ENCODE measurements at places on chromosomes 7 and 10.

- no peak for DNase-seq
Observed at GRCh38 chr7:156947120-156947843, 2.2 kb upstream of the NOM1 start.

GRCh38 chr7:34096777-34097176 lies 191.4 kb downstream of the BMPER start:
- no peak for DNase-seq

- DNase-seq, result no peak
Observed at GRCh38 chr10:28915989-28916588, 238.8 kb downstream of the BAMBI start.

DNA sequence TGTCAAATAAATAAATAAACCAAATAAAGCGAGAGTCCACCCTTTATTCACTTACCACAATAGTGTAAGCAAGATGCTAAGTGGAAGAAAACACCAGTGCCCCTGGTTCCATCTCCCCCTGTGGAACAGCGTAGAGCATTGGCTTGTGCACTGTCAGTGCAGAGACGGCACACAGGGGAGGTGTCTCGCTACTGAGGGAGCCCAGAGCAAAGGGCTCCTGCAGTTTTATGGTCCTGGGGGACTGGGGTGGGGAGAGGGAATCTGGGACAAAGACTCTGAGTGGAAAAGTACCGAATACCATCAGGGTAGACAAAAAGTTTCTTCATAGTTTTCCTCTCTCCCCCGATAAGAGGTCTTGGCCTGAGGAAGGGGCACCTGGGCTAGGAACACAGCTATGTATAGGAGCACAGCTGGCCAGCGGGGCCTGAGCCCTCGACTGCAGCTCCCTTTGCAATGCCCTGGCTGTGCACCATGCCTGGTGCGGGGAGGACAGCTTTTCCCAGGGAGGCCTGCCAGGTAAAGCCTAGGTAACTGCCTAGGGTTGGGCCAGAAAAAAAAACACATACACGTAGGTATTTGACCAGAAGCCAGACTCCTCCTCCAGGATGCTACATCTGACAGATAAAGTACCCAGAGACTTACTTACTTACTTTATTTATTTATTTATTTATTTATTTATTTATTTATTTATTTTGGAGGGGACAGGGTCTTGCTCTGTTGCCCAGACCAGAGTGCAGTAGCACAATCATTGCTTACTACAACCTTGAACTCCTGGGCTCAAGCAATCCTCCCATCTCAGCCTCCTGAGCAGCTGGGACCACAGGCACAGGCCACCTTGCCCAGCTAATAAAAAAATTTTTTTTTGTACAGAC lies 88.8 kb upstream of the KIF5B start:
- no peak for DNase-seq

- no peak for DNase-seq
Observed at GRCh38 chr7:95317546-95317945, 6.8 kb downstream of the PON1 start.

GRCh38 chr7:124351950-124352349 lies 319.1 kb upstream of the TMEM229A start:
- DNase-seq, result no peak

GRCh38 chr7:118218413-118219156 lies 5.9 kb upstream of the ANKRD7 start:
- DNase-seq, result no peak

GRCh38 chr10:43128958-43129706 lies 9.1 kb upstream of the CSGALNACT2 start:
- DNase-seq, result peak; percentile 65

DNA sequence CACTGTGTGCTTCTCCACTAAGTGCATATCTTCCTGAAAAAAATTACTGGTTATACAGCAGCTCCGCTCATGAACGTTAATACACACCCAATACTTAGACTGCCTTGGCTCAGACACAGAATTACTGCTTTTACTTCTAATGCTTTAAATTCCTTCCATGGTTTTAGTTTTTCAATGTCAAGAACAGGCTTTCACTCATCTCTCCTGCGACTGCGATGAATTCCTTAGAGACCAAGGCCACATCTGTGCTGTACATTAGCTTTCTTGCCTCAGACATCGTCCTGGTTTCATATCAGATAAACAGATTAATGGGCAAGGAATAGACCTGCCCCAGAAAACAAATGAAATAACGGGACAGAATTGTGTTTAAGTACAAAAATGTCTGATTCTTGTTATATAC lies 120.2 kb downstream of the CYP26A1 start:
- no peak for DNase-seq

GRCh38 chr10:21724020-21724589 lies 190.1 kb downstream of the MLLT10 start:
- no peak for DNase-seq

- no peak for DNase-seq
Observed at GRCh38 chr10:51321980-51322379, 247.7 kb downstream of the PRKG1 start.

DNA sequence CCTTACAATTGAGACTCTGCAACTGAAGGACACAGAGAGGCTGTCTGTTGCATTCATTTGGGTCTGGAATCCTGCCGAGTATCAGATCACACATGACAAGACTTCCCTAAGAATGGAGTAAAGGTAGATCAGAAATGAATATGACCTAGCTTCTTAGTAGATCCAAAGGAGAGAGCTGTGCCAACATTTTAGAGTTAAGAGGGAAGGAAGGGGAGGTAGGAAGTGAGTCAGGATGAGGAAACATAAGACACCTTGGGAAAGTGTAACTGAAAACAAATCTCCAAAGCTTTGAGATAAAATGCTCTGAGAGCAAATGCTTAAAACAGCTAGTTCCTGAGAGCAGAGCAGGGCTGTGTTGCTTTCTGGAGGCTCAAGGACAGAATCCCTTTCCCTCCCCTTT lies 6.1 kb upstream of the SLC25A13 start:
- no peak for DNase-seq

DNA sequence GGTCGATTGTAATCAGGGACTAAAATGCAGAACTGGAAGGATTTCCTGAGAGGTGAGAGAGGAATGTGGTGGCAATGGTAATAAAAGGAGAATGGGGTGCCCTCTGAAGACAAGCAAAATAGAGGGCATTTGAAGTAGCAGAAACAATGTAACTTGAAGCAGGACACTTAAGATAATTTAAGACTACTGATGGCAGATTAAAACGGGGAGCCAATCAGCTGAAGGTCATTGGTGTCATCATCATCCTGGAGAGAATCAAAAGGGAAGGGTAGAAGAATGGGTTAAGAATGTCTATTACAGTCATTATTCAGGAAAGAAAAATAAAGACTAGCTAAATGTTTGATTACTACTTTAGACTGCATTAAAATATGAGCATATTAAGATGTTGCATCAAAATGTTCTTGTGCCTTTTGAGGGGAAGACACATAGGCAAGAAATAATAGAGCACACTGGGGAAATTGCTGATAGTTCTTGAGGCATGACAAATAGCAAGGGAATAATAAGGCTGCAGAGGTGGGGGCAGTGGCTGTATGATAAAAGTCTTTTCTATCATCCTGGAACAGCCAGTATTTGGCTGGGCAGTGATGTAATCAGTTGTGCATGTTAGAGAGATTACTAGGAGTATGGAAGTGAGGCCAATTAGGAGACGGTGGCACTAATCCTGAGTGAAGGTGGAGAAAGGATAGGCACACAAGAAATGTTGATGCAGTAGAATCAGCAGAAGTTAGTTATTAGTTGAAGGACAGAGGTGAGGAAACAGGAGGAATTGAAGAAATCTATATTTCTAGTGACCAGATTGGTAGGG lies 60.2 kb downstream of the CCDC71L start:
- no peak for DNase-seq

- DNase-seq, result no peak
Observed at GRCh38 chr7:33392148-33392547, 262.8 kb downstream of the BBS9 start.

DNA sequence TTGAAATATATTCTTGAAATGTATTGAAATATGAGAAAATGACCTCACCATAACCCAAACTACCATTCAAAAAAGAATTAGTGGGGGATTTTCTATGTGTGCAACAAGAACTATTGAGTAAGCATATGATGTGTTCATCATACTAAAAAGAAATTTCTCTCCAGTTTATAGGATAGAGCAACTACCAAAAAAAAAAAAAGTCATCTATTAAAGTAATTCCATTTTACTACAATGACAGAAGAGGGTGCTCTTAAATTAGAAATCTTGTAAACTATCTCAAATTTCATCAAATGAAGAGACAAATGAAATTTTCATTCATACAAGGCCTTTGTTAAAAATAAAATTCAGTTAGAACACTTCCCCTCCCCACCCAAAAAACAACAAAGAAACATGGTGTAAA lies 195.4 kb upstream of the PLXDC2 start:
- DNase-seq, result no peak

- DNase-seq, result no peak
Observed at GRCh38 chr10:52703451-52703850, 69.1 kb downstream of the MBL2 start.

DNA sequence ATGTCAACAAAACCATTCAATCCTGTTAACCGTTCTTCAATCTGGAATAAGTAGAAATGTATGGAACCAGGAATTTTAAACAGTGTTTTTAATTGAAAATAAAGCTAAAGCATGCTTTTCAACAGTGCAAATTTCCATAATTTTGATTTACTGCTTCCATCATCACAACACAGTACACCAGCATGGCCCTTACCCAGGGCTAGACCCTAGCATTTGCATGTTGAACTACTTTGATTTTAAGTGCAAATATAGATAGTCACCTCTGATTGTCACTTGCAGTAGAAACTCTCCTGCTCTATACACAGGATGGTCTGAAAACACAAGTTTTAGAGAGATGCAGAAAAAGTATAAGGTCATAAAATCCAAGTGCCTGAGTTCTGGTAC lies 12.1 kb downstream of the SKIDA1 start:
- no peak for DNase-seq

DNA sequence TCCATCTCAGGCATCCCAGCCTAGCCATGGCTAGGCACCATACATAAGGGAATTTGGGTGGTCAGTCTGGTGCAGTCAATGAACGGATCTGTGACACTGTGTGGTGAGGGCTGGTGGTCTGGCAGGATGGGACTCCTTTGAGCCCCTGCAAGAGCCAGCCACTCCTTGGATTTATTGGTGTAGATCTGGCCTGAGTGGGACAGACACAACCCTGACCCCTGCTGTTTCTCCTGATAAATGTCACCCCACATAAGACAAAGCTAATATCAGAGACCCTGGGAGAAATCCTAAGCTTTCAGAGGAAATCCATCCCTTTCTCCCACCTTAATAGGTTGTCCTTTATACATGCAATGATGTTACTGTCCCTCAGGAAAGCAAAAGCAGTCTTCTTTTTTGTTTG lies 2.3 kb downstream of the FBXO24 start:
- DNase-seq, result no peak

- DNase-seq, result no peak
Observed at GRCh38 chr7:339062-339342, 49.0 kb downstream of the FOXL3 start.

DNA sequence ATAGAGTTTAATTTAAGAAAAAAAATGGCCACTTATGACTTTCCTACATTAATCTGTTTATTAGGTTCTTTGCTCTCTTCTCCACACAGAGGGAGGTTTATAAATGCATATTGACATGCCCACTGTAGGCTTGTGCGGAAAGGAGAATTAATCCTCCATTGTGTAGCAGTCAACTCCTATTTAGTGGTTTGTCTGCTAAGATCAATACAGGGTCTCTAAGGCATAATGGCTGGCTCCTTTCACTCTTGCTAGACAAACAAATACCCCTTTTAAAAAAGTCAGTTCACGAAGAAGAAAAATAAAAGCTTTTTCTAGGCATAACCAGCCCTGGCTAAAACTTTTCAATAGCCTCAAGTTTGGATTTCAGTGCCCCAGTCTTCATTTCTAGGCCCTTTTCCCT lies 141.6 kb downstream of the TSPAN12 start:
- DNase-seq, result no peak

- no peak for DNase-seq
Observed at GRCh38 chr7:36884910-36885309, 160.6 kb upstream of the AOAH start.

DNA sequence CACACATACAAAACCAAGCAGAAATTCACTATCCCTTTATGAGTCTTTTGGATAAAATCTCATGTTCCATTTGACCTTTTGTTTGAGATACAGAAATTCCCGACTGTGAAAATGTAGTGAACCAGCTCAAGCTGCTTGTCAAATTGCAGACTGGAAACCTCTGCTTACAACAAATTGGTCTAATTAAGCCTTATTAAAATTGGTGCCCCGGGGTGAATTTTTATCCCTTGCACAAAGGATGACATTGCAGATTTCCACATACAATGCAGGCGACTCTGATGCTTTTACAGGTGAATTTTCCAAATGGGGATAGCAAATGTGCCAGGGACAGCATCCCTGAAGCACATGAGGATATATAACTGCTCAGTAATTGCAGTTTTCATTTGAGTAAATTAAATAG lies 257.3 kb downstream of the BMPER start:
- DNase-seq, result no peak

GRCh38 chr7:135375908-135376699 lies 133.8 kb downstream of the CNOT4 start:
- DNase-seq, result no peak

DNA sequence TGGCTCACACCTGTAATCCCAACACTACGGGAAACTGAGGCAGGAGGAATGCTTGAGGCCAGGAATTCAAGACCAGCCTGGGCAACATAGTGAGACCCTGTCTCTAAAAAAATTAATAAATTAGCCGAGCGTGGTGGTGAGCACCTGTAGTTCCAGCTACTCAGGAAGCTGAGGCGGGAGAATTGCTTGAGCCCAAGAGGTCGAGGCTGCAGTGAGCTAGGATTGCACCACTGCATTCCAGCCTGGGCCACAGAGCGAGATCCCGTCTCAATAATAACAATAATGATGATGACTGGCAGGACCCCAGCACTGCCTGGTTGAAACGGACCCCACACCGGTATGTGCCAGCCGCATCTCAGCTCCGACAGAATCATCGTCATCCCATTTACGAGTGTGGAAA lies 93.0 kb downstream of the ELFN1 start:
- DNase-seq, result no peak

DNA sequence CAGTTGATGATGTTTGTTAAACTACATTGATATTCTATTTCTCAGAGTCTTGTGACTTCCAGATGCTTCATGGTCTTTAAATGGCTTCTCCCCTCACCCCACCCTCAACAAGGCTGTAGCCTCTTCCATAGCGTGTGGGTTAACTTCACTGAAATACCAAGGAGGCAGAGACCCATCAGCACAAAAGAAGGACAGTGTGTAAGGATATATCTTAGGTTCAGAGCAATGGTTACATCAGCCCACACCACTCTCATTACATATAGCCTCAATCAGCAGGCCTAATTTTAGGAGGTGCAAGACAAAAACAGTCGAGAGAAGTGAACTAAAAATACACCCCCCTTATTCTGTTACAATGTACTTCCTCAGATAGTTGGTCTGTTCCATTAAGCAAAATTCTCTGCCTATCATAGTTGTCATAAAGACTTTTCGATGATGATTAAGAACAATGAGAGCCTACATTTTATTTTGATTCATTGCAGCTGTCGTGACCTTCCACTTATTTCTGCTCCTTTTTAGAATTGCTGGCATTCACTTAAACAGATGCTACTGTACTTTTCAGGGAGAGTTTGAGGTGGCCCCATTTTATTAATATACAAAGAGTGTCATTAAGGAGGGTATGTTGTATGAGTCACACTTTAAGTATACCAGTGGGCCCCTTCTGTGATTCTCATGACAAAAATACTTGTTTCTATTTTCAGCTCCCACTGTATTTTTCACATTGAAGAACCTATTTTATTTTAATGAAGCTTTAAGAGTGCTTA lies 52.1 kb downstream of the WIPF3 start:
- no peak for DNase-seq

All from cardiac septum (tissue), 1 donor.